ENCODE measurements at places on chromosomes 13 and 19.

DNA sequence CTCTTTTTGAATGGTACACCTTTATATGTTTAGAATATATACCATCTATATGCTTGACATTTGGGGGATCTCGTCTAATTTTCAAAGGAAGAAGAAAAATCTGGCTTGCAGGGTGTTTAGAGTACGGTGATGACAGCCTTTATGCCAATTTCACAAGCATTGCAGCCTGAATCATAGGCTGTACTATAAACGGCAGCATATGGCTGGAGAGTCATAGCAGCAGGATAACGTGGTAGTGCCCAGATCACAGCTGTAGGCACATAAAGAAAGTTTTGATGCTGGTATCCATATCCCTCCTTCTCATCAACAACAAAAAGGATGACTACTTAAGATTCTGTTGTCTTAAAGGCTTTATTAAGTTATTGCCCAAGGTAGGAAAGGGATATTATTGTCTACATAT lies 253.0 kb downstream of the PCDH9 start:
- DNase-seq, result no peak

DNA sequence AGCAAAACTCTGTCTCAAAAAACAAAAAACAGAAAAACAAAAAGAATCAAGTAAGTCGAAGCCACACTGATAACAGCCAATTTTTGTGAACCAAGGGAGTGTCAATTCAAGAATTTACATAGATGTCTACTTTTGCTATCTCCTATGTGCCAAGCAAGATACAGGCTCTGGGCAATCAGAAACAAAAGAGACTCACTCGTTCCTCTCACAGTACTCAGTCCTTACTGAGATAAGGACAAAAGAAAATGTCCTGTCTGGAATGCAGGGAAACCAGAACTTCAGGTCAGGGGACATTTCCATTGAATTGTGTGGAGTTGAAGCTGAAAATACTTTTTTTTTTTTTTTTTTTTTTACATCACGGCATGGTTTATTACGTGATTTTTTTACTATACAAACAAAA lies 53.0 kb downstream of the NLRP12 start:
- no peak for DNase-seq

DNA sequence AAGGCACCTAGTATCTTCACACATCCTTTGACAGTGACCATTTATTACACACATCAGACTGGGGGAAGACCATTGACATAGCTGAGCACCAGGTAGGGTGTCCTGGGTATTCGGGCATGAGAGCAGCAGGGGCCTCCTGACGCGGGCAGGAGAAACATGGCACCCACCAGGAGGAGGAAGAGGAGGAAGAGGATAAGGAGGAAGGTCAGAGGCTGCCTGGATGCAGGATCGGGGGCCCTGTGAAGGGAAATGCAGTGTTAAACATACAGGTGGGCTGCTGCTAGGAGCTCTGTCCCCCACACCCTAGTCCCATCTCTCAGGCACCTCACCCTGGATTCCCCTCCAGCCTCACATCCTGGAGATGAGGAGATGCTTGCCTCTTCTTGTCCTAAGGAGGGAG lies 5.3 kb downstream of the SYNE4 start:
- no peak for DNase-seq

DNA sequence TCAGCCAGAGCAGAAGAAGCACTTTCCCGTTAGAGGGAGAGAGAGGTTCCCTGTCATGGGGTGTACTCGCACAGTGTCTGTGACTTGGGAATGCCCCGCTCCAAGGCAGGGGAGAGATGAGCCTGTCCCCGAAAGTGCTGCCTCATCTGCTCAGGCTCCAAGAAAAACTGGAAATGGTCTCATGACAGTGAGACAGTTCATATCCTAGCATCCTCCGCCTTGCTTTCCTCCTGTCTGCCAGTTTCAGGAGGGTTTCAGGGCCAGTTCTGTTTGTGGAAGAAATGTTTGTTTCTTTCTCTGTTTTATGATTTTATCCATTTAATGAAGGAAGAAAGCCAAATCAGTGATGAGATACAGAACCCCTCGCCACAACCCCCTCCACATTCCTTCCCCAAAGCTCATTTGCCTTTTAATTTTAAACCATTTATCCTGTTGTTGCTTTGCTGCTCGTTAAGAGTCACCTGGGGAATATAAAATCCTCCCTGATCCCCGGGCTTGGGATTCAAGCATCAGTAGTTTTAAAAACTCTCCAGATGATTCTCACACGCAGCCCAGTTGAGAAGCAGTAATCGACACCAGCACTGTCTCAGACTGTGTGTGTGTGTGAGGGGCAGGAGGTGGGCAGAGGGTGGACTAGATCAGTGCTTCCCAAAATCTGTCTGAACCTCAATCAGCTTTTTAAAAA lies 144.6 kb upstream of the UBL3 start:
- DNase-seq, result no peak

DNA sequence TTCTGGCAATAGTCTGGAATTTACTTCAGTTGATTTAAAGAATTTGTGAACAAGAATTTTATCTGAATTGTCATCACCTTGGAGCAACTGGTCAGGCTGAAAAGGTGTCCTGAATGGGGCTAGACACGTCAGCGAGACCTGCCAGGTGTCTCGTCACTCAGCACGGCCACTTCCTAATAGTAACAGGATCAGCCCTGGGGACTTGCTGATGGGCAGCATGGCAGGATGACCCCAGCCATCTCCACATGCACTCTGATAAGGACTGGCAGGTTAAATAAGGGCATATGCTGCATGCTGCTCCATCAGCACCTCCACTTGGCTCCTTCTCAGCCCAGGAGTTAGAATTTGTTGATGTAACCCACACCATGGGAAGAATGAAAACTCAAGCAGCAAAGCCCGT lies 224.2 kb downstream of the FOXO1 start:
- DNase-seq, result no peak

DNA sequence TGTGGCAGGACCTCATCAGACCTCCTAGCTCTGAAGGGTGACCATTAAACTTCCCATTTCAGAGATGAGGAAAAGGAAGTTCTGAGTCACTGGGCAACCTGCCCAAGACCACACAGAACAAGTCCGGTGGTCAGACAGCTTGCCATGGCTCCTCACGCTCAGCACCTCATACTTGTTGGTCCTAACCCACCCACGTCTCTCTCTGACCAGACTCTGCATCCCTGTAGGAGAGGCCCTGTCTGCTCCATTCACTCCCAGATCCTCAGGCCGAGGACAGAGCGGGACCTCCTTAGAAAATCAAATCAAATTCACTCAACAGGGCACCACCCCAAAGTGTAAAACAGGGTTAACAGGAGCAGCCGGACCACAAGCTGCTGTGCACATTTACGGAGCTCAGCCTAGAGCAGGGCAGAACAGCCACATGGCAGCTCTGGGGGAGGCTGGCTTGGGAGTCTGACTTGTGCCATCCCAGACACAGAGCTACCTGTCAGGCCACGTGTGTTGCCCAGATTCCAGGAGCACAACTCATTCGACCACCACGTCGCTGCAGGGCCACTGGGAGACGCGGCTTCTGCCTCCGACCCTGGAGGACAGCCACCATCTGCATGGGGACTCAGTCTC lies 1.7 kb downstream of the MIER2 start:
- DNase-seq, result no peak
